ENCODE measurements at places on chromosomes 5 and 9.

GRCh38 chr5:78568676-78569075, 79.9 kb downstream of the LHFPL2 start:
- DNase-seq, result no peak

DNA sequence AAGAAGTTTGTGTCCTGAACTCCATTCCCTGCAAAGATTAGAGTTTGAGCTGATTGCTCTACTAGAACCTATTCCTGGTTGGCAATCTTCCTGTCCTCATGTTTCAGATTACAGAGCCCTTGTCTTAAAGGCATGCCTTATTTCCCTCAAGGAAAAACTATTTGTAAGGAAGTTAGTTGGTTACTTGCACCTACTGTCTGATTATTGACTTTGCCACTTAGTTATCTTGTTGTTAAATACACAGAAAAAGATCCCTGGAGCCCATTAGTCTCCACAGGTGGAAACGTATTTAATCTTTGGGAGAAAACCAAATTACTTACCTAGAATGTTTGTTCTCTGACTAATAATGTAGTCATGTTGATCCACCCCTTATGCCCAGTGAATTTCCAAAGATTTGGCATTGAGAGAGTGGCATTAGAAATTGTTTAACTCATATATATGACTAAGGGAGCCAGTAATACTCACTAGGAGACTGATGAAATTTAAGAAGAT, 132.3 kb upstream of the ELL2 start:
- no peak for DNase-seq

GRCh38 chr5:163401271-163401670, 36.1 kb upstream of the CCNG1 start:
- DNase-seq, result no peak

DNA sequence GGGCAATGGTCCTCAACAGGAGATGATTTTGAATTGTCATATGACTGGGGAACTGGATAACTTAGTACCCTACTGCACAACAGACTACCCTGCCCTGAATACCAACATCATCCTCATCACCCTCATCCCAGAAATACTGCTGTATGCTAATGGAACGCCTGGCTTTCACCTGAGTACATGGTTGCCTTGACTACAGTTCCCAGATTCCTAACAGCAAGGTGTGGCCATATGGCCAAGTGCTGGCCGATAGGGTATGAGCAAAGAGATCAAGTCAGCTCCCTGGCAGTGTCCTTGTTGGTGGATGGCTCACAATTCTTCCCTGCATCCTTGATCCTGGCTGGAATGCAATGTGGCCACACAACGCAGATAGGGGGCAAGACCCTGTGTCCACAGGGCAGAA, 31.2 kb upstream of the IRX2 start:
- no peak for DNase-seq

DNA sequence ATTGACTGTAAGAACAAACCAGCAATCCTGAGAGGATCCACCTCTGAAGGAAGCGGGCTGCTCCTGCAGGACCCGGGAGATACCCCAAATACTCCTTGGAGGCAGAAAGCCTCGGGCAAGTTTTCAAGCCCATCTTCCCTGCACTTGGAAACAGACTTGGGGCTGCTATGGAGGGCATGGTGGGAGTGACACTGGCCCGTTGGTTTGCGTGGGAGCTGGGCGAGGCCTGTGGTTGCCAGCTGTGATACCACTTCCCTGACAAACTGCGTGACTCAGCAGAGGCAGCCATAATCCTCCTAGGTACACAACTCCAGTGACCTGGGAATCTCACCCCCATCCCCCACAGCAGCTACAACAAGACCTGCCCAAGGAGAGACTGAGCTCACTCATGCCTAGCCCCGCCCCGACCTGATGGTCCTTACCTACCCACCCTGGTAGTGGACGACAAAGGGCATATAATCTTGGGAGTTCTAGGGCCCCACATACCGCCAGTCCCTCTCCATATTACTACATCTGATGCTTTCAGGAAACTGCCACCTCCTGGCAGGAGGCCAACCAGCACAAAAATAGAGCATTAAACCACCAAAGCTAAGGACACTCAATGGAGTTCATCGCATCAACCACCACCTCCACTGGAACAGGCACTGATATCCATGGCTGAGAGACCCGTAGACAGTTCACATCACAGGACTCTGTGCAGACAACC, 38.1 kb upstream of the VLDLR start:
- peak; percentile 55 for DNase-seq

GRCh38 chr5:43582082-43583005, 20.6 kb upstream of the NNT start:
- DNase-seq, result no peak

GRCh38 chr5:175696139-175696854, 38.4 kb downstream of the HRH2 start:
- peak; percentile 88 for DNase-seq

DNA sequence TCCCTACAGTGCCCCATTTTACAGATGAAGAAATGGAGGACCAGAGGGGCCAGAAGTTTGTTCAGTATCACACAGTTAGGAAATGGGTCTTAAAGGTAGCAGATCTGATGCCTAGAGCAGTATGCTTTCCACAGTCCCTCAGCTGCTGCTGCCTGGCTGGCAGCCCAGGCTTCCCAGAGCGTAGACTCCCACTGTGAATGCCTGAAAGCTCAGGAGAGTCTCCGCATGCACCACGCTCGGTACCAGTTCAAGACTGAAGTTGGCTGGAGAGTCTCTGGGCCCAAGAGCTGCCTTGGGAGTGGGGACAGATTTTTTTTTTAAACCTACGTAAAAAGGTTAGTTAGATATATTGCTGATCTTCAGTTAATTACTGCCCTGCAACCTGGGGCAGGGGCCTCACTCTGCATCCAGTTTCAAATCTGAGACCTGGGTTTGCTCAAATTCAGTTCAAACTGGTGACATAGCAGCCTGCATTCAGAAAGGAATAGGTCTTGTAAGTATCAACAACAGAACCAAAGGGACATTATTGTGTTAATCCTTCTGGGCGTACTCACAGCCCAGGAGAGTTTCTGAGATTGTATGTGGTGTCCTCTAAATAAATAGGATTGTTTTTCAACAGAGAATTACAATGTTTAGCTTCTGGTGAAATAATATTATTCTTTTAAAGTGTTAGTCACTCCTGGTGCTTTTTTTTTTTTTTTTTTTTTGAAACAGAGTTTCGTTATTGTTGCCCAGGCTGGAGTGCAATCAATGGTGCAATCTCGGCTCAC, 8.3 kb downstream of the NANS start:
- no peak for DNase-seq

- no peak for DNase-seq
These were observed 2112.9 kb upstream of the WWC1 start for GRCh38 chr5:166178411-166179080.

DNA sequence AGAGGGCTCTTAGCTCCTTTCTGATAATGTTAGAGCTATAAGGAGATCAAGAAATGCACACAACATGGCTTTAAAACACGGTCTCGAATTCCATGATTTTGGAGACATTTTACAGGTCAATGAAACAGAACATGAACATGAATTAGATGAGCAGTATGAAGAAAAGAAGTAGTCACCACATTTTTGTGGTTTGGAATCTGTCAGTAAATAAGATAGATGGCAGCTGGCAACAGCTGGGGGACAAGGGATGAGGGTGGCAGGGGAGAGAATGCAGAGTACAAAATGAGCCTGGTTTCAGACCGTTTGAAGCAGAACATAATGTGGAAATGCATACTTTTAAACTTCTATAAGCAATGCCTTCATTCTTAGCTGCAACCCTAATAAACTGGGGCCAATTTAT, 107.1 kb downstream of the OXCT1 start:
- no peak for DNase-seq

DNA sequence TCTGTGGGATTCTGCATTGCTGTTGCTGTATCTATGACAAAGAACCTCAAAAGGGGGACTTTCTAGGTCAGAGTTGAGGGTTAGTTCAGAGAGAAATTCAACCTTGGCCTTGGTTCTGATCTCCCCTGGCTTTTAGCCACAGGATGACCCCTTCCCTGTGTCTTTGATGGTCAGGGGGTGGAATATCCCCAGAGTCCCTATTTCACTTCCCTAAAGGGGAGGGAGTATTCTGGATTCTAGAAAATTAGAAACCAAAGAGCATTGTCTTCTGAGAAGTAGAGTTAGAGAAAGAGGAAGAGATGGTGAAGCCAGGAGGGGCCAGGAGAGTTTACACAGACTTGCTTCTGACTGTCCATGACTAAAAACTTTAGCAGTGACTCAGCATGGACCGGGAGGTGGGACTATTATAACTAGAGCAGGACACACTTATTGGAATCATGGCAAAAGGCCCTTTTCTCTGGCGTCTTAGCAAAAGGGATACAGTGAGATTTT, 56.2 kb upstream of the LPAR1 start:
- peak; percentile 91 for DNase-seq

DNA sequence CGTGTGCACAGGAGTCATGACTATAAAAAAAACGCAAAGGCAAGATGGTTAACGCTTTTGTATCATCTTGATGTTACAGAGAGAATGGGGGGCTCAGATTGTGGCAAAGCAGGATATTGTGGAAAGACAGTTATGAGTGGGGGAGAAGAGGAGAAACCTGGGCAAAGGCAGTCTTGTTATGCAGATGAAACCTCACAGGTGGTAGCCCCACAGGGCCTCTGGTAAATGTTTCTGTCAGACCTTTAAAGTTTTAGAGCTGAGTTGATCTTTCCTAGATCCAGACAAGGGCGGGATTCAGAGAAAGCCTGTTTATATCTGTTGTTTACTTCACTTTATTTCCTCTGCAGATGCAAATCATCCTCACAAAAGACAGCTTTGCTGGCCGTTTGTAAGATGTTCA, 55.2 kb downstream of the C9orf85 start:
- DNase-seq, result no peak

- no peak for DNase-seq
These were observed 85.9 kb upstream of the MAP3K1 start for GRCh38 chr5:56729488-56729887.

DNA sequence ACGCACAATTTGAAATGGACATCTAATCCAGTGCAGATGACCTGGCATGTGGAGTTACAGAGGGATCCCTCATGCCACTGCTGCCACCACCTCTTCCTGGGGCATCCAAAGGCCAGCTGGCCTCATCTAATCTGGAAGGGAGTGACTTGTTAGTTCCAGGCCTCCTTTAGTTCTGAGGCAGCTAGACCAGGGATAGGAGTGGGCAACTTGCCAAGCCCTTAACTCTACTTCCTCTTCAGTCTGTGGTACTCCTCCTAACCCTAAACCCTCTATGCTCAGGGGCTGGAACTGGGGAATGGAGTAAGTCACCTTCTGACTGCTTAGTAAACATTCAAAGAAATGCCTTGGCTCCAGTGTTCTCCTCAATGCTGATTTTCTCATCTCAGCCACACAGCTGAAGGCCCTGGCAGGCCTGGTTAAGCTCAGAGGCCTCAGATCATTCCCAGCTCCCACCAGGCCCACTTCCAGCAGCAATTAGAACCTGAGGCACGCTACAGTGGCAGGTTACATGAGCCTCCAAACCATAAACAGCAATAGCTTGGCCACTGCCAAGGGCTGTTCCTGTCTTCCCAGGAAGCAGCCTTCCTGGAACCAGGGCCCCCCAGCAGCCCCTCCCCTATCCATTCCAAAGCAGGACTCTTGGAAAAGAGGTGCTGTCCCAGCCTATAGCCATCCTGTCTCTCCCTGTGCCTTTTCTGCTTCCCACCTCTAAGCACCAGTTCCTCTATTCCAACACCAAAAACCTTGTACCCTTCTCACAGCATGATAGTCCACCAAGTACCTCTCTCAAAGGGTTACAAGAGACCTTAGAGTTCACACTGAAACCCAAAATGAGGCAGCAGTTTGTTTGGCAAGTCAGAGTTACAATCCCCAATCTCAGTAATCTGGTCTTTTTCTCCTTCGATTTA, 2.0 kb downstream of the EIF4EBP3 start:
- DNase-seq, result peak; percentile 85

DNA sequence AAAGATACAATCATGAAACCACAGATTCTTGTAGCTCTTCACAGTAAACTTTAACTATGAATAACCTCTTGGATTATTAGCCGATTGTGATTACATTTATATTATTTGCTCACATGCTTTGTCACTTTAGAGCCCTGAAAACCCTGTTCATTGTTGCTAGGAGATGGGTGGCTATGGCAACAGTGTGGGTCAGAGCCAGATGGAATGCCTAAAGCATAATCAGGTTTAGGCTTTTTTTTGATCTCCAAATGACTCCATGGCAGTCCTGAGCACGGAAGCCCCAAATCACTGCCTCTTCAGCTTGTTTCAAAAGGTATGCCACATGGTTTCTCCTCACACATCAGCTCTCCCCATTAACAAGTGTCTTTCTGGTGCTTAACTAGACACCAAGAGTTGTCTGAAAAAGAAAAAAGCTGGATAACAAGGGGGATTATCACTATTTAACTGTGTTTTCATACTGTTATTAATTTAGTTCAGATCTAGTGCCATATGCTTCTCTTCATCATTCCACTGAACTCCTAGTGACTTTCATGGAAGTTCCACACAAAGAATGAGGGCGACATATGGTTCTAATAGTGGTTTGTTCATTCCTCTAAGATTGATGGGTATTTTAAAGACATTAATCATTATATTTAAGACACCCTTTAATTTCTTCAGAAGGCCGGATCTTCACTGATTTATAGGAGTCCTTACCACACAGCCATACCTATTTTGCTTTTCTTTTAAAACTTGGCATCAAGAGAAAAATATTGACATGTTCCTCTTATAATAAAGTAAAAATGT, 88.8 kb upstream of the PAM start:
- DNase-seq, result no peak

DNA sequence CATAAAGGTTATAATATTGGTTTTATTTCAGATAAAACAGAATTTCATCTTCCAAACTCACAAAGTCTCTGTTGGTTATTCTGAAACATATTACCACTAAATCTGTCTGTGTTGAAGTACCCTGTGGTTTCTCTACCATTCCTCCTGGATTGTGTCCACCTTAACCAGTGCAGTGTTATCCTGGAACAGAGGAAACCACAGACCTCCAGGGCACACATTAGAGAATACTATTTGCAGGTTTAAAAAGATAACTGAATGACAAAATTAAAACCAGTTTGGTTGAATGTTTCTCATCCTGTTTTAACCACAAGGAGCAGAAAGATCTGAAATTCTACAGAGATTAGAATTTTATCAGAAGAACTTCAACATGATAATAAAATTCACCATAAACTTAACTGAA, 251.8 kb downstream of the CWC27 start:
- peak; percentile 17 for DNase-seq

GRCh38 chr5:179310439-179311090, 34.7 kb downstream of the ADAMTS2 start:
- no peak for DNase-seq

DNA sequence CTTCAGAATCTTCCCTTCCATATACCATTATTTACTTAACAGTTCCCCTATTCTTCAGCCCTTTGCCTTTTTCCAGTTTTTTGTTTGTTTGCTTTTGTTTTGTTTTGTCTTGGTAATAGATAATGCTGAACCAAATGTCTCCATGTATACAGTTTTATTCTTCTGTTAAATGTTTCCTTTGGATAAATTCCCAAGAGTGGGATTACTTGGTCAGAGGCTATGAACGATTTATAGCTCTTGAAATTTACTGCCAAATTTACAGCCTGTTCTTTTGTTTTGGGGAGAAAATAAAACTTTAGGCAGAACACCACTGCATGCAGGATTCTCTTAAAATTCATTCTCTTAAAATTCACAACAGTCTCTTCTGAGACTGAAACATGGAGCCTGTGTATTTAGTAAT, 38.6 kb downstream of the NR4A3 start:
- no peak for DNase-seq
